Panc1 (cell line): ENCODE measurements at places on chromosomes 5 and 9. TPM values are rescaled to one million over a fixed set of nuclear protein-coding genes. Genes with fewer than 3 reads are reported as not detected.

GRCh38 chr9:89010056-89010455 lies 18.8 kb downstream of the S1PR3 start:
- H3K4me1 ChIP-seq = no peaks in the 10 kb centered on the region
- no peaks in the 10 kb centered on the region for H3K27me3 ChIP-seq
- no peaks in the 10 kb centered on the region for H3K36me3 ChIP-seq
- DNase-seq = no peak
- no peak overlapping the region for H3K4me3 ChIP-seq

DNA sequence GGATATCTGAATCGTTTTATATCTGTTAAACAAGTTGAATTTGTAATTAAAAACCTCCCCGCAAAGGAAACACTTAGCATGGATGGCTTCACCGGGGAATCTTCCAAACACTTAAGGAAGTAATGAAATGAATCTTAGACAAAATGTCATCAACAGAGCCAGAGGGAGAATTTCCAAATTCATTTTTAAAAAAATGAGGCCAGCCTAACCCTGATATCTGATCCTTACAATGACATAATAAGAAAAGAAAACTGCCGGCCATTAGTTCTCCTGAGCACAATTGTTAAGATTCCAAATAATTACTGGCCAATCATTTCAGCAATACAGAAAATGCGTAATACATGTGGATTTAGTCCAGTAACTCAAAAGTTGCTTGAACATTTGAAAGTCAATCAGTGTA lies 6.1 kb upstream of the KIF12 start:
- no peak overlapping the region for H3K27ac ChIP-seq
- H3K4me1 ChIP-seq = no peaks in the 10 kb centered on the region
- DNase-seq = no peak

DNA sequence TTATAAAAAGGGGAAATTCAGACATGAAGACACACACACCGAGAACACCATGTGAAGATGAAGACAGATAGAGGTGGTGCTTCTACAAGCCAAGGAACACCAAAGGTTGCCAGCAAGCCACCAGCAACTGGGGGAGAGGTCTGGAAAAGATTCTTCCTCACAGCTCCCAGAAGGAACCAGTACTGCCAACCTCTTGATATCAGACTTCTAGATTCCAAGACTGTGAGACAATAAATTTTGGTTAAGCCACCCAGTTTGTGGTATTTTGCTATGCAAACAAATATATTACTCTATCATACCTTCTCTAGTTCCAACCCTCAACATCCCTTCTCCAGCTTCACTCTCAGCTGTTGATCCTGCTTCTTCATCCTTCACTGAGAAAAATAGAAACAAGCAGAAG lies 451.1 kb downstream of the EBF1 start:
- no peak overlapping the region for H3K27ac ChIP-seq
- no peak for DNase-seq
- no peaks in the 10 kb centered on the region for H3K4me1 ChIP-seq
- no peaks in the 10 kb centered on the region for H3K27me3 ChIP-seq
- H3K36me3 ChIP-seq = no peaks in the 10 kb centered on the region
- H3K4me3 ChIP-seq = no peak overlapping the region

PCDHA11 gene
- total RNA-seq = 0.08 TPM

ARSI gene
- 18.6 TPM for total RNA-seq

FIBCD1 gene
- 16.3 TPM for total RNA-seq
